ENCODE measurements at places on chromosomes 6 and 20. TPM values are rescaled to one million over a fixed set of nuclear protein-coding genes. Genes with fewer than 3 reads are reported as not detected.

Gene SSTR4
- not detected for total RNA-seq

Gene ZBTB24
- 12.8 TPM for total RNA-seq

Gene MAP7
- total RNA-seq, result 35.1 TPM

Gene PPARD
- 24.1 TPM for total RNA-seq

Gene TMEM63B
- total RNA-seq, result 50.9 TPM

Gene IMPG1
- total RNA-seq, result not detected

Gene SDCBP2
- 7.3 TPM for total RNA-seq

Gene AGER
- total RNA-seq, result 3.3 TPM

Gene DDO
- total RNA-seq, result 2.1 TPM

Gene PTPRT
- total RNA-seq, result 3.5 TPM

Gene HS3ST5
- 0.34 TPM for total RNA-seq

Gene ANKRD66
- not detected for total RNA-seq

Gene C20orf96
- total RNA-seq, result 4.7 TPM

Gene ZBTB46
- 12.2 TPM for total RNA-seq

Gene NOX3
- total RNA-seq, result not detected

Gene CDH26
- total RNA-seq, result 11.0 TPM

Gene CD2AP
- total RNA-seq, result 30.3 TPM

Gene UTRN
- 150 TPM for total RNA-seq

Gene PTK6
- 0.77 TPM for total RNA-seq

Gene PBOV1
- total RNA-seq, result not detected

Gene RBPJL
- not detected for total RNA-seq

Gene AVP
- 3.1 TPM for total RNA-seq

Gene ANKRD6
- total RNA-seq, result 11.9 TPM

Gene SEMG1
- 250 TPM for total RNA-seq

Gene GSTA4
- total RNA-seq, result 62.2 TPM

Data from prostate gland (tissue), 2 donors.